ENCODE measurements at places on chromosomes 7 and 10.

GRCh38 chr7:17183630-17184328 is 114.7 kb upstream of the AHR start:
- DNase-seq = no peak

- DNase-seq = no peak
Measured at GRCh38 chr10:74529205-74529604, 297.2 kb upstream of the KAT6B start.

GRCh38 chr10:100174699-100175677 is 10.8 kb downstream of the ERLIN1 start:
- DNase-seq = no peak

- DNase-seq = no peak
Measured at GRCh38 chr7:99618726-99619125, 2.0 kb downstream of the ZSCAN25 start.

GRCh38 chr10:117166418-117167345 is 28.6 kb upstream of the VAX1 start:
- no peak for DNase-seq

DNA sequence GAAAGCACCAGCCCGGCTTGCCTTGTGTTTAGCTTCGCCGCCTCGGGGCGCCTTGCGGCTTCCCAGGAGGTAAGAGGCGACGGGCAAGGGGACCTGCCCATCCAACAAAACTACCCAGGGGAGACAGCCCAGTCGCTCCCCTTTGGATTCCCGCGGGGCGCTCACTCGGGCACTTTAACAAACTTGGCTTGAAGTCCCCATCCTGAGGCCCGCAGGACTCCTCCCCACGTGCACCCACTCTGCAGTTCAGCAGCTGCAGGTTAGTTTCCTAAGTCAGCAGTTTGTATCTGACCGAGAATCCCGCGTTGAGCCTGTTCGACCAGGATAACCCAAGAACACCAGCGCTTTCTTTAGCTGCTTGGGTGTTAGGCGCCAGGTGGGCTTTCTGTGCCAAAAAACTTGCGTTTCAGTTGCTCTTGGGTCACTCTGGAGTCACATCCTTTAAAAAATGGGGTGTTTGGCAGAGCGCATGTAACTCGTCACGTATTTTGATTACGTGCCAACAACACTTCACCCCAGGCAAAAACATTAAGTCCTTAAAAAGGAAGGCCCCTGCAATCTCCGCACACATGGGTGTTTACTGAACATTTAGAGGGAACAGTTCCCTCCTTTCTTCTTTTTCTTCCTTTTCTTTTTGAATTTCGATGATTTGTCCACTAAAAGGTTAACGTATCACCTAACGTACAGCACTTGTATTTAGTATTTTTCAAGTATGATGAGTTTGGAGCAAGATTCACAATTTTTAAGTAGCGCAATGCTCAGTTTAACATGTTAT is 876 bp downstream of the DNAH11 start:
- DNase-seq = no peak

DNA sequence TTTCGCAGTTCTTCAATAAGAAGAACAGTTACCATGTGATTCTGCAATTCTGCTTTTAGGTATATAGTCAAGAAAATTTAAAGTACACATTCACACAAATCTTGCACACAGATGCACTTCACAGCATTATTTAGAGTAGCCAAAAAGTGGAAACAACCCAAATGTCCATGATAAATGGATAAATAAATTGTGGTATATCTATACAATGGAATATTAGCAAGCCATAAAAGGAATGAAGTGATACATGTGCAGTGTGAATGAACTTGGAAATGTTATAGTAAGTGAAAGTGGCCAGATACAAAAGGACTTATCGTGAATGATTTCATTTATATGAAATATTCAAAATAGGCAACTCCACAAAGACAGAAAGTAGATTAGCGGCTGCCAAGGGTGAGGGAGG is 109.1 kb downstream of the AGMO start:
- DNase-seq = no peak

DNA sequence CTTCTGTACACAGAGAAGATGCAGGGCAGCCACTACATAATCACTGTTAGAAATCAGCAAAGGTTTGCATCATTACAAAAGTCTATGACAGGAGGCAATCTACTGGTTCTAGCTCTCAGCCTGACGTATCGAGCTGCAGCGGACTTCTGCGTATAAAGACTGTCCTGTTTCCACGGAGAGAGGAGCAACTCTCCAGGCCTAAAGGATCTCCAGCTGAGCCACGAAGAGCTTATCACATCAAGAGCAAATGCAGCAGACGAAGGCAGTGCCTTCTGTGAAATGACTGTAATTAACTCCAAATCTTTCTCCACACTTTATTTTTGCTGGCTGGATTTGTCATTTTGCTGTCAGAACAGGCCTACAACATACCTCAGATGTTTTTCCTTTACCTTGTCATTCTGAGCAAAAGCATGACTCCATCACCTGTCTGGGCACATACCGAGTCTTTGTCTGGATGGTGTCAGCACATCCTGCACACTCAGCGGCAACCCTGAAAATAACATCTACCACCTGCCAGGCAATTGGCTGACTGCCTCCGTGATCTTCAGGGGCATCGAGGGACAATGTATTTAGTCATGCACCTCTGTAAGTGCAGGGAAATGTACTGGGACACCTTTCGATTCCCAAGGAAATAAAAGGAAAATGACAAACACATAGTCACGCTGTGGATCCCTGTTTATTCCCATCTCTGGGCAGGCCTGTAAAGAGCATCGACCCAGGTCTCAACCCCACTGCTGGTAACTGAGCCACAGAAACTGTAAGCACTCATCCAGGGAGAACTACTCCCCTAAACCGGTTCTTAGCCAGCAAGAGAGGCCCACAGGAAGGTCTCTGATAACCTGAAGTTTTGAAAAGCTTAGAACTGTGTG is 26.3 kb upstream of the SH3PXD2A start:
- DNase-seq = no peak

GRCh38 chr10:13483951-13484350 is 44.9 kb downstream of the BEND7 start:
- DNase-seq = no peak

DNA sequence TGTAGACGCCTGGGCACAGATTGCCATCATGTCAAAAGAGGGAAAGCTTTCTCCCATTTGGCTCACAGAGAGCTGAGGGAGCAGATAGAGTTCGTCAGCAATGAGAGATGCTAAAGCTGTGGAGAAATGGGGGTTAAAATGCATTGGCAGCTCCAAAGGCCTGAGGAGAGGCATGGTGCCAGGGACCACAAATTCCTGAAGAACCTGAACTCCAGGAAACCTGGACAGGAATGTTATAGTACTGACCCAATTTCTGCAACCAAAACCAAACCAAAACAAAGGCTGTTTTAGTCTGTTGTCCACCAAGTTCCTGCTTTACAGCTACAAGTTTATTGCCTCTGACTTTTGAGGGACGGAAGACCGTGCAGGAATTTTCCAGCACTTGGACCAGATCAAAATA is 575.7 kb downstream of the REEP3 start:
- DNase-seq = no peak

GRCh38 chr7:51589111-51589510 is 272.5 kb upstream of the COBL start:
- no peak for DNase-seq

GRCh38 chr7:43568529-43568928 is 14.4 kb upstream of the STK17A start:
- no peak for DNase-seq

DNA sequence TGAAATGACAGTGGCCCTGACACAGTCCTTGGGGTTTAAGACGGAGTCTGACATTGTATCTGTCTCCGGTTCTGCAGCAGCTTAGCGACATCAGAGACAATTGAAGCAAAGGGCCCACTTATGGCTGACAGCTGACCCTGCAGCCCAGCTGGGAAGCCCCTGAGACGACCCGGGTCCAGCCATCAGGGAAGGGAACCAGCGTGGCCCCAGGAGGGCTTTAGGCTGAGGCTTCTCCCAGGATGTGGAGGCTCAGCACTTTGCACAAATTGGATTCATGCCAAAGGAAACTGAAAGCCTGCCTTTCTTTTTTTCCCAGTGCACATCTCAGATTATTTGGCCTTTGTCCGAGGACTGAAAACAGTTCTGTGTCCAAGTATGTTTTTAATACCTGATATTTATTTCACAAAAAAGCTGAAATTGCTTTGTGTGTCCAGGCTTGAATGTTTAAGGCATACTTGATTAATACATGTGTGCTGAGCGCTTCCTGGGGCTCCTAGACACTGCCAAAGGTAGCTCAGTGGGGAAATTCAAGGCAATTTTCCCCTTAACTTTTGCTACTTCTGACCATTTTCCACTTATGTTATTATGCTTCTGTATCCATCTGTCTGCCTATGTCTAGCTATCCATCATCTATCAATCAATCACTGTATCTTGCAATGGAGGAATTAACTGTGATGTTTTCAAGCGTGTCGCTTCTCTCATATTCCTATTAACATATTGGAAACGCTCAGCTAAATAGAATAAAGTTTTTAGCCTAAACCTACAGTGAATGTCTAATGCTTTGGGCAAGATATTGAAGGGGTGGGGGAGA is 34.8 kb downstream of the KLF6 start:
- DNase-seq = no peak

DNA sequence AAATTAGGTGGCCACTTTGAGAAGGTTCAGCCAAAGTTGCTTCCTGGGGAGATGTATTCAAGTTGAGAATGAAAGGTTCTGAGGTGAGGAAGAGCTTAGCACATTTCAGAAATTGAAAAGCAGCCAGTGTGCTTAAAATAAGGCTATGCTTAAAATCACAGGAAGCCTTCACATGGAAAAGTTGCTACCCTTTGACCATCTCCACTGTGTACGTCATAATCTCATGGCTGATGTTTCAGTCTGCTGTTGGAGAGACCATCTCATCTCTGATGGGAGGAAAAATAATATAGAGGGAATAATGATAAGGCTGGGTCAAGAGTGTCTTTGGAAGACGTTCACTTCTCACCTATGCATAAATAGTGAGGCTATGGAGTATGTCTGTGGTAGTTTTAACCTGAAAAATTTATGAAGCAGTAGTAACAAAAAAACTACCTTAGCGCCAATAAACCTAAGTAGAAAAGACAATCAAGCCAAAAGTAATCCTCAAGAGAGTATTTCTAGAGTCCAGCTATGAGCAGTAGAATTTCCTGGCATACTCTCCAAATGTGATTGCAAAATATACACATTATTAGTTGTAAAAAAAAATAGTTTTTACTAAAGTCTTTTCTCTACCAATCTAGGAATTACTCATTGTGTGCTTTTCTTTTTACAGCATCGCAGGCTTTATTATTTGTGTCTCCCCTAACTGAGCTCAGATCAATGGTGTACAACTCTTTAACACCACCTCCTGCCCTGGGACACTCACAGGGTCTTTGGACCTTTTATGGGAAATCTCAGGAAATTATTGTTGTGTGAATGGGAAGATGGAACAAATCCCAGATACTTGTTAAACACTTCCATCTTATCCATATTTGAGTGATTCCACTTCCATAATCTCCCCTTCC is 435.2 kb upstream of the LRGUK start:
- DNase-seq = no peak

GRCh38 chr7:151624246-151624928 is 104.7 kb upstream of the RHEB start:
- no peak for DNase-seq
